Cardiac muscle cell (in vitro differentiated cells and primary cell): ENCODE measurements at places on chromosomes 1 and 21.

GRCh38 chr1:201186192-201186591, 4.4 kb upstream of the IGFN1 start:
- no peak for DNase-seq

DNA sequence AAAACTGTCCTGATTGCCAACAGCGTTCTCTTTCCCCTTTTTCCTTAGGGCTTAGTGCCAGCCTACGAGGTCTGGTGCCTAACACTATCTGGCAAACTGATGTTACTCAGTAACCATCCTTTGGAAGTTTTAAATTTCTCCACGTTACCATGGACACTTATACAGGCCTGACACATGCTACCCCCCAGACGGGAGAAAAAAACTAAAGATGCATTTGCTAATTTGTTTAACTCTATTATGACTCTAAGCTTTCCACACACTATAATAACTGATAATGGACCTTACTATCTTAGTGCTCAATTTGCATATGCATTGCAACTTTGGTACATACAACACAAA, 36.8 kb downstream of the CLCA1 start:
- DNase-seq = no peak

DNA sequence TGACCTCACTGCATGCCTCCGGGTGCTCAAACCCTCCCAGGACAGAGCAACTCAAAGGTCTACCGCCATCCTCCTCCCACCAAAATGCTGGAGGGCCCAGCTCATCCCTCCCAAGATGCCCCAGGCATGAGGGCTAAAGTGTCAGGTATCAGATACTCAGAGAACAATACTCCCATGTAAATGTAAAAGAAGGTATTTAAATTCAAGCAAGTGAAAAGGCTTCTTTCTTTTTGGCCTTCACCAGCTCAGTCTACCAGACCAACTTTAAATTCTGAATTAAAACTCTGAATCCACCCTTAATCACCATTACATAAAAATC, 3.0 kb downstream of the PARP1 start:
- DNase-seq = no peak

- no peak for DNase-seq
Observed at GRCh38 chr1:83960669-83961277, 38.2 kb downstream of the TTLL7 start.

- DNase-seq = no peak
Observed at GRCh38 chr1:246622035-246622652, 55.9 kb downstream of the CNST start.
